ENCODE measurements at places on chromosomes 1 and 21. TPM values are rescaled to one million over a fixed set of nuclear protein-coding genes. Genes with fewer than 3 reads are reported as not detected.

The COL8A2 gene
- total RNA-seq, result not detected

The TNFRSF1B gene
- 274 TPM for total RNA-seq

The CHIA gene
- not detected for total RNA-seq

The CFHR4 gene
- total RNA-seq, result not detected

The ENAH gene
- not detected for total RNA-seq

The HORMAD1 gene
- total RNA-seq, result not detected

The MEGF6 gene
- 8.3 TPM for total RNA-seq

The RUNX1 gene
- total RNA-seq, result 10.6 TPM

The CAMK1G gene
- not detected for total RNA-seq

The HSPB7 gene
- not detected for total RNA-seq
